ENCODE measurements at places on chromosomes 7 and 10.

DNA sequence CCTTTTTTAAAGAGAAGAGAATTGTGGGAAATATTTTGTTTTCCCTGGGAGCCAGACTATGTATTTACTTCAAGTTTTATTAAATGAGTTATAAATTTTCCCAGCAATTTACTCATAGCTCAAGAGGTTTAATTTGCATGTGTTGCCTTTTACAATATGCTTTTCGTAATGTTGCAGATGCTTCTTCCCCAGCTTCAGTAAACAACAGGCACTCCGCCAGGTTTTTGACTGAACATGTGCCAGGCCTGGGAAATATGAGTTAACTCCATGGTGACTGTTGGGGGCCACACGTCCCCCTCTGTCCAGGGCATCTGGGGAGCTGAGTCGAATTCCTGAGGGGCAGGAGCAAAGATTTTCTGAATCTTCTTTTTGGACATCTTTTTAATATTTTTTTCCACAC, 545.7 kb downstream of the LRMDA start:
- no peak for DNase-seq

GRCh38 chr7:131525820-131526219, 30.6 kb downstream of the PODXL start:
- no peak for DNase-seq

DNA sequence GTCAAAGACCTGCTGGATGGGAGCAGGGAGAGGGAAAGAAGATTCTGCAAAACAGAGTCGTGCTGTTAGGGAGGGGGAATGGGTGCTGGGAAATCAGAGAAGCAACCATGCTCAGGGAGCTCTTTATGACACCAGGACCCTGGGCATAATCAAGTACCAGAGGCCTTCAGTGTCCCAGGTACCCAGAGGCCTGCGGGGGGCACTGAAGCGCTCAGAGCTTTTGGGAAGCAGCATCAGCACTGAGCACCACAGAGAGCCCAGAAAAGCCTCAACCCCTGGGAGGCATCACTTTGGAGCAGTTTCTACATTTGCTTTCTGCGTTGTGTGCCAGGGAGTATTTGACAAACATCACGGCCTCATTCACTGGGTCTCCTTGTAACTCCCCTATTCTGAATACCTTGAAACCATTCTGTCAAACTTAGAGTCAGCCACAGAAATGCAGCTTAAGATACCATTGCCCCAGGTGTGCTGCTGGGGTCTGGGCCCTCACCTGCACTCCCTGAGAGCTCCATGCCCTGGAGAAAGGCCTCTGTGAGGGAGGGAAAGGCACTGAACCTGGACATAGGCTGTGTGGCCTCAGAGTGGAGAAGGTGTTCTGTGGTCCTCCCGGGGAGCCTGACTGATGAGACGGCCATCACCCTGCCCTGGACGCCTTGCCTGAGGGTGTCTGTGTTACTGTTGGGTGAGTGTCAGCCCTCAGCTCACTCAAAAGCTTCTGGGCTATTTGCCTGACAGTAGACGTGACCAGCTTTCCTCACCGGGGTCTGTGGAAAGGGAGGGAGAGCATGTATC, 37.1 kb downstream of the CXCL12 start:
- no peak for DNase-seq

- no peak for DNase-seq
These were observed 108.7 kb downstream of the NRBF2 start for GRCh38 chr10:63241841-63242281.

DNA sequence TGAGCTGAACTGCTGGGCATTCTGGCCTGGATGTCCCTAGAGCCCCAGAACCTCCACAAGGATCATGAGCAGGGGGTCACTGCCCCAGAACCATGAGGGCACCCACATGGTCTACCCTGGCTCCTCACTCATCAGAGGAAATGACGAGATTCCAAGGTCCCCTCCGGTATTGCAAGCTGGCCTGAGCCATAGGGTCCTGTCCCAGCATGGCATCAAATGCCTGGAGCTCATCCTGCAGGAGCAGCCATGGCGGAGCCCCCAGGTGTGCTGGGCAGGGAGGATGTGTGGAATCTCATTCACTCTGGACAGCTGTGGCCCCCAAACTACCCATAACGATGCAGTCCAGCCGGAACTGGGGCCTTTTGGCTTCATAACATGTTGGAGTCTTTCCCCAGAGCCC, 66.6 kb upstream of the ANTXRL start:
- no peak for DNase-seq

DNA sequence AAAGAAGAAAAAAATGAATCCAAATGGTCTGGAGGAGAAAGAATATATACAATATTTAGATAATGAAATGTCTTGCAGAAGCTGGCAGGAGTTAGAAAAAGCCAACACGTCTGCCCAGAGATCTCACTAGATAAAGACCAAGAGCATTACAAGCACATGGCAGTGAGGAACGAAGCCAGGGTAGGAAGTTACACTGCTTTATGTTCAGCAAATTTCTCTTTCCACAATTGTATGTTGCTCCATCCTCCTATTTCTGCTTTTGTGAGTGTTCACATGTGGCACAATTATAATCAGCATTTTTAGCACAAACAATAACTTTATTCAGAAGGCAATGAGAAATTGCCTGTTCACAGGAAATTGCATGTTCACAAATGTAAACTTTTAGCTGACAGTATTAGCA, 53.7 kb downstream of the LRRC17 start:
- no peak for DNase-seq

GRCh38 chr10:43278216-43278615, 11.4 kb upstream of the RASGEF1A start:
- DNase-seq = no peak

DNA sequence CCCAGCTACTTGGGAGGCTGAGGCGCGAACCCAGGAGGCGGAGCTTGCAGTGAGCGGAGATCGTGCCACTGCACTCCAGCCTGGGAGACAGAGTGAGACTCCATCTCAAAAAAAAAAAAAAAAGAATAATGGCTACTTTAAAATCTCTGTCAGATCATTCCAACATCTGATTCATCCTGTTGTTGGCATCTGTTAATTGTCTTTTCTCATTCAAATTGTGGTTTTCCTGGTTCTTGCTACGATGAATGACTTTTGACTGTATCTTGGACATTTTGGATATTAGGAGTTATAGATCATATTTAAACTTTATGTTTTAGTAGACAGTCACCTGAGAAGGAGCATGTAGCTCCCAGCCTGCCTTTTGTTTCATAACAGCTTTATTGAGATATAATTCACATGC, 8.5 kb downstream of the TPST1 start:
- no peak for DNase-seq

GRCh38 chr7:103985565-103986126, 3.8 kb downstream of the RELN start:
- no peak for DNase-seq

GRCh38 chr10:32971536-32972091, 13.6 kb upstream of the ITGB1 start:
- DNase-seq = no peak

DNA sequence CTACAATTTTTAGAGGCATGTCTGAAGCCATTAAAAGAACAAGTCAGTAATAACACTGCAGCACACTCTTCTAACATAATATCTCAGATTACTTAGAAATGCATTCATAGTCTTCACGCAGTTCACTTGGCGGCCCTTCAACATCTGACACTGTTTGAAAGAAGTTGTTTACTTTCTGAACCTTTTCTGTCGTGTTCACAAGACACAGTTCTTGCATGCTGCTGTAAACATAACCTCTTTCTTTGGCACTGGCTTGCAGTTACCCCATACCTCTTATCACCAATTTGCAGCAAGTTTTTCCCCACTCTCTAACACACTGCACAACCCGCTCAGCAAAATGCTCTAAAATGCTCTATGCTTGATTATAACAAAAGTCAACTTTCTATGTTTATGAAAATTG, 12.0 kb downstream of the PIP4K2A start:
- no peak for DNase-seq

GRCh38 chr10:6953271-6953801, 373.3 kb upstream of the PRKCQ start:
- DNase-seq = no peak

DNA sequence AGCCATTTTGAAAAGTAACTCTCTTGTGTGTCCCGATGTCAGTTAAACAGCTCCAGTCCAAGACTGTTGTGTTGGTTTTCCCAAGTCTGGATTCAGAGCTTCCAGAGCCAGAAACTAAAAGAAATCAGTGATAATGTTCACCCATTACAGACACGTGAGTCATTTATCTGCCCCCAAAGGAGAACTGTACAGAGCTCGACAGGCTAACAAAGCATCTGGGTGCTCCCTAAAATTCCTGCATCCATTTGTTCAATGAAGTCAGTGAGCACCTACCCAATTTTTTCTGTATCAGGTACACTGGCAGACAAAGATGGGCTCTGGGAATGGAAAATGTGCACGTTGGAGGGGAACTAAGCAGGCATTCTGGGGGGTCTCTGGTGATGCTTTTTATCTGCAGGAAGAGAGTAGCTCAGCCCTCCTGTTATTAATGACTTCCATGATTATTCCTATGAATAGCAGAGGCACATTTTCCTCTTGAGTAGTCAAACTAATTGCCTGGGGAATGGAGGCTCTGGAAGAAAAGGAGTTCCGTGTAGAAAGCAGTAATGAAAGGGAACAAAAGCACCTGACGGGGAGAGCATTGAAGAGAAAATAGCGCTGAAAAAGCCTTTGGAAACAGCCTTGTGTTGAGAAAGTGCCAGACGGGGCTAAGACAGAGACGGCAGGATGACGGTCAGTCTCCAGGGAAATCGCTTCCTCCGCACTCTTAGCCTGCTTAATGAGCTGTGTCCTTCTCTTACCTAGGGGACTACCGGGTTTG, 75.3 kb downstream of the GAD2 start:
- DNase-seq = no peak

- DNase-seq = no peak
These were observed 179.2 kb downstream of the SH3PXD2A start for GRCh38 chr10:103676058-103676785.

DNA sequence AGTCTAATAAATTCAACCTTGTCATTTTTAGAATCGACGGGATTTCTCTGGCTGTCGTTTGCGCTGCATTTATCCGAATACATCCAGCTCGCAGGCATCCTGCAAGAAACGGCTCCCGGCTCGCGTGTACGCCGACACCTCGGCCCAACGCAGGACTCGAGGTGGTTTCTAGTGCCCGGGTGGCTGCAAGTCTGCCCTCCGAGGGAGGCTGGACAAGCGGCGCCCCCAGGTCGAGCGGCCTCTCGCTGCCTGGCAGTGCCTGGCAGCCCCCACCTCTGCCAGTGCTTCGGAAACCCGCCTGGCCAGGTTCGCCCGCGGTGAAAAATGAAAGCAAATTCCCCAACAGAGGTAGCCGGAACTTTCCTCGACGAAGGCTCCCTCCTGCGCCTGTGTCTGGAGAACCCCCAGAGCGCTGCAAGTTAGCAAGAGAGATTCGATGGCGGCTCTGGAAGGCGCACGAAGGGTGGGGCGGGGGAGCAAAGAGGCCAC, 5.7 kb upstream of the ZNF503 start:
- no peak for DNase-seq

- no peak for DNase-seq
These were observed 699 bp downstream of the CLIP2 start for GRCh38 chr7:74289659-74290552.

- no peak for DNase-seq
These were observed 29.4 kb upstream of the RET start for GRCh38 chr10:43047288-43047970.

DNA sequence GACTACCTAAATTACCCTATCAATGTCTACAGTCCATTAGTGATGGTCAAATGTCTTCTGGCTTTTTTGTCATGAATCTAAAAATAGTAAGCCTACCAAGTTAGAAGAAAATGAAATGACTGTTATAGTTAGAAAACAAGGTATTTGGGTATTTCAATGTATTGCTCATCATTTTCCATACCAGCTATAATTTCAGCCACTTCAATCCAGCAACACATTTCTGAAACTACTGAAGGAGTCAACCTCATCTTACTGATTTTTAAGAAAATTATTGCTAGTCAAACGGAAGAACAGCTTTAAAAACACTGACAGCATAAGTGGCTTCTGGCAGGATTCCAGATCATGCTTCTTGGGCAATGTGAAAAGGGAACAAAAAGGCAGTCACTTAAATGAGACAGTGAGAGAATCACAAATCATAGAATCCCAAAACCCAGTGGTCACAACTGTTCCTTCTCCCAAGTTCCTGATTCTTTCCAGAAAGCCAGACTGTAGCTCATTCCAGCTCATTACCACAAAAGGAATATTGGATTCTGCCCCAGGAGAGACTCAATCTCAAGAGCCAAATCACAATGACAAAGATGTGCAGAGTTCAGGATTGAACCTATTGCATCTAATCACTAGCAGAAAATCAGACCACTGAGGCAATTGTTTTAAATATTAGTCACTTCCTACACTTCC, 61.2 kb upstream of the LRRN3 start:
- no peak for DNase-seq

DNA sequence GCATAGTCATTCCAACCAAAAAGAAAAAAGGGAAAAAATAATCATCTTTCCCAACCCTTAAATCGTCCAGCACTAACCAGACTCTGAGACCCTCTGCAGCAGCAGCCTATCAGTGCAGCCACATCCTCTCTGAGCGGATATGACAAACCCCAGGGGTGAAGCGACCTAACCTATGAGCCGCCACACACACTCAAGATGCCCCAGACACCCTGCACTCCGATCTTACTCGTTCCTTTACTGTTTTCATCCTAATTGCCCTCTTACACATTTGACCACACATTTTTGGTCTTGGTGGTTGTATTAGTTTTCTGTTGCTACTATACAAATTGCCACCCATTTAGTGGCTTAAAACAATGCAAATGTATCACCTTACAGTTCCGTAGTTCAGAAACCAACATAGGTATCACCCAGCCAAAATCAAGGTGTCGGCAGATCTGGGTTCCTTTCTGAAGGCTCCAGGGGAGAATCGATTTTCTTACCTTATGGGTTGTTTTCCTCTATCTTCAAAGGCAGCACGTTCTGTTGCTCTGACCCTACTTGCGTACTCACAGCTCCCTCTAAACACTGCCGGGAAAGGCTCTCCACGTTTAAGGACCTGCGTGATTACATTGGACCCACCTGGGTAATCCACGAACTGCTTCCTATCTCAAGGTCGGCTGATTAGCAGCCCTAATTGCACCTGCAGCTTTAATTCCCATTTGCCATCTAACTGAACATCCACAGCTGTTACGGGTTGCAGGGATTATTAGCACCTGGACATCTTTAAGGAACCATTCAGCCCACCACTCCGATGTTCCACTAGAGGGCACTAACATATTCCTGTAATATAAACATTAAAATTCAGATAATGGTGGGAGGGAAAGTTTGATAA, 37.3 kb upstream of the PRSS1 start:
- peak; percentile 53 for DNase-seq

DNA sequence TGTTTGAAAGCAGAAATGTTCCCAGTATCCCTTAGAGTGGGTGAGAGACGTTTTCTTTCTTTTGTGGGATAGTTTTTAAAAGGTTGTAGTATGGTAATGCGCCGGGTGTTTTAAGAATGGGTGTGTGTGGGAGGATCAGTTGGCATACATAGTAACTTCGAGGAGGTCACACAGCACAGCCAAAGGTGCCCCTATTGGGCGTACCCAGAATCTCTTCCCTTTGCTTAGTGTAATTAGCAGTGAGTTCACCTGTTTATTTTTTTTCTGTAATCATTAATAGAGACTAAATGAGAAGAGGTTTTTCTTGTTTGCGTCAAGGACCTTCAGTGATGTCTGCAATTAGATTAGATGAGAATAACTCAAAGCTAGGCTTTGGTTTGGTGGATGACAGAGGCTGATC, 1.5 kb downstream of the PLEKHA8 start:
- no peak for DNase-seq
